ENCODE measurements at places on chromosomes 5 and 9.

- peak; percentile 42 for DNase-seq
Observed at GRCh38 chr5:141637767-141638419, 1.1 kb downstream of the RELL2 start.

GRCh38 chr9:123990427-123990826 lies 21.1 kb upstream of the LHX2 start:
- DNase-seq: no peak

DNA sequence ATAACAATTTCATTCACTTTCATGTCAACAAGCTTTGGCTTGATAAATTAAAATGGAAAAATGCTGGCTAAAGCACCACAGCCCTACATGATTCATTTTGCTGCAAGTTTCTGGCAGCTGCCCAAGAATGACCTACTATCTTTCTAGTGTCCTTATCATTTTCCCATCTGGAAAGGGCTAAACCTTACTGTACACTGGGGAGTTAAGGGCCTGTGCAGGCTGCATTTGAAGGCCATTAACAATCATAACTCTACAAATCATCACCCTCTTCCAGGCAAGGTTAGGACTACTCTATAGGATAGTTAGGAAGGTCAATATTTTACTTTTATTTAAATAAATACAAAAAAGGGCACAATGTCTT lies 579.7 kb upstream of the ZNF608 start:
- no peak for DNase-seq

DNA sequence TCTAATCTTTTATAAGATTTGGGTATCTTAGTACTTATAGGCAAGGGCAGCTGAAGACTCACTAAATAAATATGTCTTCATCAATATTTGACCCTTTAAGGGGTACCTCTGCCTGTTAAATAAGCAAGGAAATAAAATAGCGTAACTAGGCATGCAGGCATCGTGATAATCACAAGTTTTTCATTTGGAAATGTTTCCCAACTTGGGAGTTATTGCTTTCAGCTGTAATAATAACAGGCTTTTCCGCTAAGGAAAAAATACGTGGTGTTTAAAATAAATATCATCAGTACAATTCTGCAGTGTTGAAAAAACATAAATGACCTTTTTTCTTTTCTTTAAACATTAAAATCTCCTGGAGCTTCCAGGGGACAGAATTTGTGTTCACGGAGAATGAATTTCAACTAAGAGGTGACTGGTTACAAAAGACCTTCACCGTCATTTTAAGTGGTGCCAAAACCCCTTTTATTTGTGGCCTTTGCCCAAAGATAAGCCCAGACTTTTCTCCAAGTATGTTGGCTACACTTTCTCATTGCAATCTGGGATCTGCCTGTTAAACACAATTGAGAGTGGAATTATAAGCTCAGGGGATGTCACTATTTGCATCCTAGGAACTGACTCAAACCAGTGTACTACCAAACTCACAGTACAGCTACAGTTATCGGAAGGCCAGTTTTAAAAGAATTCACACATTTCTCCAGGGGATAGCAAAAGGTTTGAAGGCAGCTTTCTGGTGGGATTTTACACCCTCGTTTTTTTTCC lies 218.6 kb downstream of the FBXL7 start:
- no peak for DNase-seq

GRCh38 chr5:95861221-95861863 lies 38.8 kb upstream of the GLRX start:
- DNase-seq: no peak

DNA sequence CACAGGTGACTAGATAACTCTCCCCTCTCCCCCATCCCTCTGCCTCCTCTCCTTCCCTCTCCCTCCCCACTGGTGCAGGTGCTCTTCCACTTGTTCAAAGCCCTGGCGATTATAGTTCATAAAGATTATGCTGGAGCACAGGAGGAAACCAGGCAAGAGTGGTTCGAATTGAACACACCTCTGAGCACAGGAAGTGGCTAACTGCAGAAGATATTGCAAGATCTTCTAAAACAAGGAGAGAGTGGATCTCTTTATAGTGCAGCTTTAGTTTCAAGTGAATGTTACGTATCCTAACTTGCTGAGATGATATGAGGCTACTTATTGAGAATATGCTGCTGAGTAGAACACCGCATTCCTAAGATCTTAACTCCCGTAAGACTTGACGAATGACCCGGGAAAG lies 178.4 kb downstream of the GOLPH3 start:
- no peak for DNase-seq

GRCh38 chr5:56470007-56470406 lies 236.9 kb upstream of the ANKRD55 start:
- DNase-seq: no peak

GRCh38 chr5:112800891-112801290 lies 60.2 kb upstream of the SRP19 start:
- DNase-seq: no peak

- DNase-seq: no peak
Observed at GRCh38 chr9:91519520-91520277, 96.1 kb upstream of the NFIL3 start.

DNA sequence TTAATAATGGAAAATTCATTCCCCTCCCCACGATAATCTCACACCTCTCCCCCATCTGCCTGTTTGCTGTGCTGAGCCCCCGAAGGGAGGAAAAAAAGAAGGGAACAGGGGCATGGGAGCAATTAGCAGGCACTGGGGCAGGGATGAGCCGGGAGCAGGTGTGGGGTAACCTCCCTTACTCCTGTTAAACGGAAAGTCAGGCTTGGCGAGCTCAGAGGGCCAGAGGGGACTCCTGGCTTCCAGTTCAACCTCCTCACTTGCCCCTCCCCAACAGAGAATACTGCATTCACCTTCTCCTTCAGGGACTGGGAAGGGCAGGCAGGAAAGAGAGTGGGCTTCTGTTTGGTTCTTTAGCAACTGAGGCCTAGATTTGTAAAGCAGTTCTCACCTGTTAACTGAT lies 1.6 kb downstream of the AFAP1L1 start:
- no peak for DNase-seq

GRCh38 chr5:59483971-59484472 lies 409.5 kb downstream of the PDE4D start:
- no peak for DNase-seq

GRCh38 chr5:56612759-56613158 lies 202.6 kb upstream of the MAP3K1 start:
- DNase-seq: no peak

DNA sequence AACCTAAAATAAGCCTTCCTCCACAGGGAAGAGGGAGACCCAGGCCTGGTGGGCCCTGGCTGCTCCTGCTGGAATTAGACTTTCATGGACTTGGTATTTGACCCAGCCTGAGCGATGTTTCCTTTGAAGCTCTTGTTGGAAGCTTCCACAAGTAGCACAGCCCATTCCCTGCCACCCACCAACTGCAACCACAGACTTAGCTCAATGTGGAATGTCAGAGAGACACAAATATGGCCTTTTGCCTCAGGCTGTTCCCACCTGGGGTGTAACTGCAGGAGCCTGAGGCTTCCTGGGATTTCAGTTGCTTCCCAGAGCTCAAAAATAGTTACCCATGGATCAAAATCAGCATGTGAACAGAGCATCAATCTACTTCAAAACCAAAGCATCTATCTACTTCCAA lies 70.3 kb upstream of the LHFPL2 start:
- no peak for DNase-seq

GRCh38 chr5:172875505-172876279 lies 41.6 kb downstream of the ERGIC1 start:
- DNase-seq: no peak
